Thoracic aorta endothelial cell (primary cell): ENCODE measurements at places on chromosomes 2 and 18. TPM values are rescaled to one million over a fixed set of nuclear protein-coding genes. Genes with fewer than 3 reads are reported as not detected.

Gene ACOXL
- total RNA-seq, result not detected in 2 replicates

Gene PAX3
- total RNA-seq, result not detected in 2 replicates

Gene ALPI
- not detected in 2 replicates for total RNA-seq

Gene PRKAG3
- total RNA-seq, result not detected in 2 replicates

Gene CFAP210
- total RNA-seq, result not detected in 2 replicates

Gene SPIRE1
- total RNA-seq, result 43.9 and 68.8 TPM in 2 replicates

Gene CCDC88A
- total RNA-seq, result 111 and 121 TPM in 2 replicates

Gene BMP10
- not detected in 2 replicates for total RNA-seq

Gene GPR45
- not detected in 2 replicates for total RNA-seq

Gene ITPRID2
- total RNA-seq, result 314 and 356 TPM in 2 replicates

Gene ST8SIA3
- not detected in 2 replicates for total RNA-seq

Gene BCL11A
- 0.27 TPM in 1 of 2 replicates, not detected in the other for total RNA-seq

Gene CRYGC
- total RNA-seq, result not detected in 2 replicates

Gene B3GNT7
- 0.13 and 0.50 TPM in 2 replicates for total RNA-seq

Gene LOXHD1
- not detected in 2 replicates for total RNA-seq

Gene NCKAP5
- 0.50 and 1.5 TPM in 2 replicates for total RNA-seq

Gene GAL3ST2
- not detected in 2 replicates for total RNA-seq

Gene HAAO
- 0.29 TPM in 1 of 2 replicates, not detected in the other for total RNA-seq
